ENCODE measurements at places on chromosomes 7 and 10. TPM values are rescaled to one million over a fixed set of nuclear protein-coding genes. Genes with fewer than 3 reads are reported as not detected.

ASCC1 gene
- total RNA-seq = 32.5 TPM

- peak; percentile 62 for DNase-seq
Observed at GRCh38 chr10:103197174-103197573, 4.1 kb upstream of the NT5C2 start.

DNA sequence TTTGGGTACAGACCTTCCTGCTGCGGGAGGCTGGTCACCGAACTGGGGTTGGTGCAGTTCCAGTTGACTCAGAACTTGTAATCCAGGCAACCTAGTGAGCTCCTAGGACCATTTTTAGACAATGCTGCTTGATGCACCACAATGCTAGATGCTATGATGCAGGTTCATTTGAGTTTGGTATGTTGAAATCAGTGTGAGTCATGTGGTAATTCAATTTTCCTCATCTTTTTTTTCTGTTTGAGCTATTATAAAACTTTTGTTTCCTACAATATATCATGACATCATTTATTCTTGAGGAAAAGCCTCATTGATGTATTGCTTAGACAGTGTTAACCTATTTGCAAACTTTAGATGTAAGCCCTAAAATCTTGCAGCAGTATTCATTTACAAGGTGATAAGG lies 40.9 kb upstream of the MTPN start:
- no peak for DNase-seq

DNA sequence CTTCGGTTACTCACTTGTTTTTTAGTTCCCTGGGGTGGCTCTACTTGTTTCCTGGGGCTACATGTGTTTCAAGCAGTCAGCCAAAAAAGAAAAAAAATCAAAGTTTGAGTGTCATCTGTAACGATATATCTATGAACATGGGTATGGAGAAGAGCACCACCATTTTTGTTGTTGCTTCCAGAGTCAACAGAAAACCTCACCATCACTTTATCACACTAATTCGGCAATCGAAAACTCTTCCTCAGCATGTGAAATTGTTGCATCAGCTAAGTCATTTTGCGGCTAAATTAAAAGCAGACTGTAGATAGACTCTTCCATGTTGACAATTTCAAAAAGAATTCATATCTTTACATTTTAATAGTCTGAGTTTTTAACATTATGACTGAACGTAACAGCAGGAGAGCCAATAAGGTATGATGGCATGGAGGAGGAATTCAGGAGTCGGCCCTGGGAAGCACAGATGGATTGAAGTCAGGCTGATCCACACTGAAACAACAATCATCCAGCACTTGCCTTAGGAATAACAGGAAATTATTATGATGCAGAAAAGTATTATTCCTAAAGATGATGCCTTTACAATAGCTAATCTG lies 455.7 kb upstream of the KLF6 start:
- DNase-seq = peak; percentile 79

SUPV3L1 gene
- 22.5 TPM for total RNA-seq

DNA sequence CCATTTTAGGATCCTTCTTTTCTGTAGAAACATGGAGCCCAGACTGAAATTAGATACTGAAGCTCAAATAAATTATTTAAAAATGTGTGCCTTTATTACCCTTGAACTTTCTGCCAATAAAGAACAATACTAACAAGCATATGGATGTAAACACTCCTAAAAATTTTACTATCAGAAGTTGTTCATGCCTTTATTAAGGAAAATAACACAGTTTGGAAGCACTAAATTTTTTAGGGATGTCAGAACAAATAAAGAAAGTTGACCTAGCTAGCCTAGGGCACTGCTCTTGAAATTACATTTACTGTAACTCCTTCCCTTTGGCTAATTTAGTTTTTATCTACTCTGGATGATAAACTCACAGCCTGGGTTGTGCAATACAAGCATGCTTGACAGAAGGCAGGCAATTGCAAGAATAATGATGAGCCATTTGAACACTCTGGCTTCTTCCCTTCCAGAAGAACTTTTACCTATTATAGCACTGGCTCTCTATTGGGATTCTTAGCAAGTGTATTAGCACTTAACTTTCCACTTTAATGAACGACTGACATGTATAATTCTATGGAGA lies 351.7 kb upstream of the C7orf33 start:
- DNase-seq = peak; percentile 3

LIPM gene
- not detected for total RNA-seq

LIPK gene
- not detected for total RNA-seq

DNA sequence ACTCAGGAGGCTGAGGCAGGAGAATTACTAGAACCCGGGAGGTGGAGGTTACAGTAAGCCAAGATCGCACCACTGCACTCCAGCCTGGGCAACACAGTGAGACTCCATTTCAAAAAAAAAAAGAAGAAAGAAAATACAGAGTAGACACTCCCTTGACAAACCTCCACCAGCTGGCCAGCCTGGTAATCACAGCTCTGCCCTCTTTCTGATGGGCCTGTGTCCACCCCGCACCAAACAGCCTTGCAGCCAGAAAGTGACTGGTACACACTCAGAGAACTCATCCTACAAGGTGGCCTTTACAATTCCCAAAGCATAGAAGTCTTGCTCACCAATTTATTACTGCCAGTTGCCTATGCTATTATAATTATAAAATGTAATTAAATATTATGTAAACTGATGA lies 66.6 kb downstream of the COBL start:
- no peak for DNase-seq

CRYGN gene
- total RNA-seq = not detected

NUDT1 gene
- 30.3 TPM for total RNA-seq

DNA sequence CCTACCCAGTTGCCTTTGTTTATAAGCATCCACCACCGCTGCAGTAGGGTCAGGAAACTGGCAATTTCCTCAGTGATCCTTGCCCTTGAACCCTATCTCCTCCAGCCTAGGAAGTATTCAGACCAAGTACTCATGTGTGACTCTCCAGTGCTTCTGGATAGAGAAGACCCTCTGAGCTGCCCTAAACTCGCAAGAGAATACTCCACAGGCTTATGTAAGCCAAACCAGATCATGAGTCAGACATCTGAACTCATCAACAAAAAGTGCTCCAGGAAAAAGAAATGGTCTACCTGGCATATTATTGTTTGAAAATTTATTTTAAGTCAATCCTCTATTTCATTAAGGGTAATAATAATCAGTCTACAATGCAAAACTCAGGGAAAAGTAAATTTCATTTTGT lies 101.3 kb downstream of the KAT6B start:
- DNase-seq = no peak

LIPF gene
- total RNA-seq = not detected

TWIST1 gene
- 19.3 TPM for total RNA-seq

- no peak for DNase-seq
Observed at GRCh38 chr7:50409856-50410745, 40.0 kb downstream of the FIGNL1 start.

- peak; percentile 98 for DNase-seq
Observed at GRCh38 chr10:62583876-62584615, 209.9 kb downstream of the ZNF365 start.

OR6V1 gene
- not detected for total RNA-seq

GNAI1 gene
- total RNA-seq = 56.0 TPM

CYP2C19 gene
- not detected for total RNA-seq

DNA sequence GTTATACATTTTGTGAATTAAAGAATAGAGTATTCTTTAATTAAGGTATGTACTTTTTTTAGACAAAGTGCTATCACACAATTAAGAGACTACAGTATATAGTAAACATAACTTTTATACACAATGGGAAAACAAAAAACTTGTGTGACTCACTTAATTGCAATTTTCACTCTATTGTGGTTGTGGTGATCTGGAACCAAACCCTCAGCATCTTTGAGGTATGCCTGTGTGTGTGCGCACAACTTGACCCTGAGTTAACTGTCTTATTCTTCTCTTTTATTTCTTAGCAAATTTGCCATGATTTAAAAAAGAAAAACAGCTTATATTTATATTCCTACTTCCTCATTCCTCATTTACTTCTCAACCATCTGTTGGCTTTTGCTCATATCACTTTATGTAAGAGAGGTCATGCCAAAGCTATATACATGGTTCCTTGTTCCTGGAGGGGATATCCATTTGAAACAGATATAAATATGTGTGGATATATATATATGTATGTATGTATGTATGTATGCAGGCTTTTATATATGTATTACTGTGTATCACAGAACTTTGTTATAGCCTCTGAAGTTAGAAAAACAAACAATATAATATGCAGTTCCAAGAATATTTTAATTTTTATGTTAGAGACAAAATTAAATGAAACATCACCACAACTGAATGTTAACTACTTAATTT lies 259.5 kb upstream of the HGF start:
- DNase-seq = no peak

DNA sequence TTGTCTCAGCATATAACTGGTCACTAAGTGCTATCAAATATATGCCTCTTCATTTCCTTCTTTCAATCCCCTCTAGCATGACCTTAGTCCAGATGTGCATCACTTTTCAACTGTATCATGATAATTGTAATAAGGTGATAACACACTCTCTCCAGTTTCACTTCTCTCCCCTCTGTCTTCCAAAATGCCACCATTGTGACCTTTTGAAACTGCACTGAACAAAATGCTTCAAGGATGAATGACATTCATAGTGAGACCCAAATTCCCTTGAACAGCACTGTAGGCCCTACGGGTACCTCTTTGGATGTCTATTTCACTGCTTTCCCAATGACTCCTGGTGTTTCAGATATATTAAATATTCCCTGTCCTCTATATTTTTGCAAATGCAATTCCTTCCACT lies 224.8 kb downstream of the DNAJB9 start:
- DNase-seq = no peak

CCL24 gene
- not detected for total RNA-seq

- DNase-seq = no peak
Observed at GRCh38 chr10:95257849-95258248, 33.0 kb downstream of the PDLIM1 start.

GDF10 gene
- total RNA-seq = not detected

GRCh38 chr10:88110822-88111221 lies 247.4 kb downstream of the PTEN start:
- no peak for DNase-seq

FGFR2 gene
- 0.86 TPM for total RNA-seq

GRCh38 chr10:129544205-129545202 lies 77.5 kb downstream of the MGMT start:
- DNase-seq = no peak

DNA sequence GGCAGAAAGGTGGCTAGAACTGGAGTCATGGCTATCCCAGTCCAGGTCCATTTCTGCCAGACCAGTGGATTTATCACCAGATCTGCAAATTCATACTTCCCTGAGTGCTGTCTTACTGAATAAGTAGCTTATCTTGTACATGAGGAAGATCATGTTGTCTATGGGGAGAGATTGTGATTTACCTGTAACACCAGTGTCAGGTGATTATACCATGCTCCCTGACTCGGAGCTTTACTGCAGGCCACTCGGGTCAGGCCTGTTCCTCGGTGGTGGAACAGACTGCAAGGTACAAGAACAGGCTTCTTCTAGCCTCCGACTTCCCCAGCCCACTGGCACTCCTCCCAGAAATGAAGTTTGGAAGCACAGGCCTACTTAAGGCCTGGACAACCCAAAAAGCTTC lies 42.6 kb upstream of the DLG5 start:
- no peak for DNase-seq

NOLC1 gene
- total RNA-seq = 30.7 TPM

GRCh38 chr7:133365917-133366316 lies 113.0 kb downstream of the EXOC4 start:
- DNase-seq = no peak

DNA sequence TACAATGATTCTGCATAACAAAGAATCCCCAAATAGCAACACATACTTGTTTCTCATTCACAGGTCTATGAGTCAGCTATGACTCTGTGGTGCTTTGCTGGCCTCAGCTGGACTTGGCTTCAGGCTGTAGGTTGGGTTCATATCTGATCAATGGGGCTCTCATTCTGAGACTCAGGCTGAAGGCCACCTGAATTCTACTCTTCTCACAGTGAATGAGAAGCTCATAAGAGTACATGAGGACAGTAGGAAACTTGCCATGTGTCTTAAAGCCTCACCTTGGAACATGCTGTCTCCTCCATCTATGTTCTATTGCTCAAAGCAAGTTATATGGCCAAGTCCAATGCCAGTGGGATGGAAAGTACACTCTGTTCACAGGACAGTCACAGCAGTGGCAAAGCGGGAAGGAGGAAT lies 292.9 kb downstream of the BMPER start:
- no peak for DNase-seq

DNA sequence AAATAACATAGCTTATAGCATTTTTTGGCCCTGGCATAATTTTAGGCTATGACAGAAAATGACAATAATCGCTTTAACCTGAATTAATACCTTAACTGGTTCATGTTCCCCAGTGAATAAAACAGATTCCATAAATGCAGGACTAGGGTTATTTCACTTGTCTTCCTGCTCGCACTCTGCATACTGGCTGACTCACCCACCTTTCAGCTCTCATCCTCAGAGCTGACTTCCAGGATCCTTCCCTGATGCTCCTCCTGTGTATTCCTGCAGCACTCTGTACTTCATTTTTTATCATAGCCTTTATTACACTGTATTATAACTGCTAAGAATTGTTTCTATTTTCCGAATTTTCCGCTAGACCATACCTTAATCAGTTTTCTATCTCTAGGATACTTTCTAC lies 123.7 kb downstream of the AVL9 start:
- no peak for DNase-seq

- DNase-seq = no peak
Observed at GRCh38 chr7:56125831-56126230, 9.6 kb upstream of the NUPR2 start.

ICA1 gene
- total RNA-seq = 4.3 TPM

DNA sequence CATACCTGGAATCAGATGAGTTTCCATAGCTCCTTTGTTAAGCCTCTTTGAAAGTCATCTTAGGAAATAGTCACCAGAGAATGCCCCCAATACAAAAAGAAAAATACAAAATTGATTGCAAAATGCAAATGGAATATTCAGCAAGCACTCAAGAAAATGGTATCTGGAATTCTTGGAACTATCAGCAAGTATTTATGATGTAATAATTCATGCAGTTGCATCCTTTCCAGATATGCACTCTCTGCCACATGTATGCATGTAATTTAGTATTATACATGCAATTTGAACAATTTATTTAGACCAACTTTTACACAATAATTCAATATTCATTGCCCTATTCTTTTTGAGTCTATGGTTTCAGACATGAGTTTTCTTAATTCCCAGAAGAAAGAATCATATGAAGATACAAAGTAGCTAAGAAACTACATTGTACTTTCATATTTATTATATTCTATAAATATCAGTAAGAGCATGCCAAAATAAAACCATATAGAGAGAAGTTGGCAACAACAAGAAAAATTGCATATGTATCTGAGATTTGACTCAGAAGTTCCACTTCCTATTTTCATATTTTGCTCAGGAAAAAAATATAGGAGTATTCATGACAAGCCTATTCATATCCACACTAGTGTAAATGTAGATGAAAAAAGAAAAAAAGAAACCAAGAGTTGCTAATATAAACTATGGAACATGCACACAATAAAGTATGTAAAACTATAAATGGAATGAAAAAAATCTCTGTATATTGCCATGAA lies 338.5 kb downstream of the SEMA3D start:
- peak; percentile 3 for DNase-seq

CPA1 gene
- 0.32 TPM for total RNA-seq
